ENCODE measurements at places on chromosomes 7 and 10.

GRCh38 chr10:80612261-80612660, 74.6 kb downstream of the SH2D4B start:
- DNase-seq: no peak

- peak; percentile 50 for DNase-seq
Measured at GRCh38 chr7:6106140-6106904, 75.1 kb downstream of the ANKRD61 start.

DNA sequence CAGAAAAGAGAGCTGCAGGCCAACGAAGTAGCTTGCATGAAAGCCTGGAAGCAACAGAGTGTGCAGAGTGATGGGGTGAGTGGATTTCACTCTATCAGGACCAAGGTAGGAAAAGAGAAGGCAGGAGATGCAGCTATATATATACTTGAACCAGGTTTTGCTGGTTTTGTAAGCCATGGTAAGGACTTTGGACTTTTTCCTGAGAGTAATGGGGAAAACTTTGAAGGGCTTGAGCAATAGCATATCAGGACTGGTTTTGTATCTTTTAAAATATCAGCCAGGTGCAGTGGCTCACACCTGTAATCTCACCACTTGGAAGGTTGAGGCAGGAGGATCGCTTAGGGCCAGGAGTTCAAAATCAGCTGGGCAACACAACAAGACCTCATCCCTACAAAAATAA, 120.6 kb upstream of the NRP1 start:
- DNase-seq: no peak

DNA sequence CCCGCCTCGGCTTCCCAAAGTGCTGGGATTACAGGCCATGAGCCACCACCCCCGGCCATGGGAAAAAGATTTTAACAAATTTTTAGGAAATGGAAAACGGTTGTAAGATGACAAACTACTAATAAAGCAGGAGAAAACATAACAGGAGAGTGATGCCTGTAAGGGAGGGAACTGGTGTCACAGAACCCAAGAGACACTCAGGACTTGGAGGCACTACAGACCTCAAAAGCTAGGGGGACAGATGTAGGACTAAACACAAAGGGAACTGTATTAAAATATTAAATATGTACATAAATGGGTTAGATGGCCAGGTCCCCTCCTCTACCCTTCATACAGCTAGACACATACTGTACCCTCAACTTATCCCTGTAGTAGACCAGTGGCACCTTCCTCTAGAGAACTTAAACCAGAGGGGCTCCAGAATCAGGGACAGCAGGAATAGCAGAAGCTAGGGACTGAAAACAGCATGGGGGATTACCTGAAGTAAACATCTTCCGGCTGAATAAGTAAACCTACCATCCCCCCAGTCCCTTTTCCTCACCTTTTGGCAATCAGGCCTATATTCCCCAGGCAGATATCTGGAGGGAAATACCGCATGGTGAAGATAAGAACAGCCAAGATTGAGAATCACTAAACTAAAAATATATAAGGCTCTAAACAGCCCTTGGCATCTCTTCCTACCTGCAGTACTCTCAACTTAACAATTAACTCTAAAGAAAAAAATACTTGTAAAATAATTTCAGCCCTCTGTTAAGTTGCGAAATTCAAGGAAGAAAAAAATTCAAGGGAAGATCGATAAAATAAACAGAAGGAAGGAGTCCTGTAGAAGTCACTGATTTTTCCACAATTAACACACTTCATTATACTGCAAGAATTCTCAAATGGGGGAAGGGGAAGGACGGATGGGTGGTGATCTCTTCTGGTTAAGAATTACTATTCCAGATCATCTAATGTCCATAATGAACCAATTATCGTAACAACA, 15.5 kb downstream of the TM9SF3 start:
- no peak for DNase-seq

- DNase-seq: no peak
Measured at GRCh38 chr7:28687537-28687936, 270.6 kb downstream of the TRIL start.

DNA sequence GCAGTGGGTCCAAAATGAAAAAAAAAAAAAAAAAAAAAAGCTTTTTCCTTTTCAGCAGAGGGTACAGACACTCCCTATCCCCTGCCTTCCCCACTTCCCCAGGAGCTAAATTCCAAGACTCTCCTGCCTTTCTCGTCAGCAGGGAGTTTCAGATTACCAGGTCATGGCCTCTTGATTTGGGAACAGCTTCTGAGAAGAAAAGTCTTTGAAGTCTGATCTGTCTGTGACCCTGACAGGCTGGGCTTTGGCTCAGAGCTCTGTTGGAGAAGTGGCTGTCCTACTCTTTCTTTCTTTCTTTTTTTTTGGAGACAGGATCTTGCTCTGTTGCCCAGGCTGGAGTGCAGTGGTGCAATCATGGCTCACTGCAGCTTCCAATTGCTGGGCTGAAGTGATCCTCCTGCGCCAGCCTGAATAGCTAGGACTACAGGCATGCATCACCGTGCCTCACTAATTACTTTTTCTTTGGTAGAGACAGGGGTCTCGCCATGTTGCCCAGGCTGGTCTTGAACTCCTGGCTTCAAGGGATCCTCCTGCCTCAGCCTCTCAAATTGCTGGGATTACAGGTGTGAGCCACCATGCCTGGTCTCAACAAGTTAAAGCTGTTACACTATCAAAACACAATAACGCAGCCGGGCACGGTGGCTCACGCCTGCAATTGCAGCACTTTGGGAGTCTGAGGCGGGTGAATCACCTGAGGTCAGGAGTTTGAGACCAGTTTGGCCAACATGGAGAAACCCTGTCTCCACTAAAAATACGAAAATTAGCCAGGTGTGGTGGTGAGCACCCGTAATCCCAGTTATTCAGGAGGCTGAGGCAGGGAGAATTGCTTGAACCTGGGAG, 59.9 kb downstream of the COL26A1 start:
- no peak for DNase-seq

DNA sequence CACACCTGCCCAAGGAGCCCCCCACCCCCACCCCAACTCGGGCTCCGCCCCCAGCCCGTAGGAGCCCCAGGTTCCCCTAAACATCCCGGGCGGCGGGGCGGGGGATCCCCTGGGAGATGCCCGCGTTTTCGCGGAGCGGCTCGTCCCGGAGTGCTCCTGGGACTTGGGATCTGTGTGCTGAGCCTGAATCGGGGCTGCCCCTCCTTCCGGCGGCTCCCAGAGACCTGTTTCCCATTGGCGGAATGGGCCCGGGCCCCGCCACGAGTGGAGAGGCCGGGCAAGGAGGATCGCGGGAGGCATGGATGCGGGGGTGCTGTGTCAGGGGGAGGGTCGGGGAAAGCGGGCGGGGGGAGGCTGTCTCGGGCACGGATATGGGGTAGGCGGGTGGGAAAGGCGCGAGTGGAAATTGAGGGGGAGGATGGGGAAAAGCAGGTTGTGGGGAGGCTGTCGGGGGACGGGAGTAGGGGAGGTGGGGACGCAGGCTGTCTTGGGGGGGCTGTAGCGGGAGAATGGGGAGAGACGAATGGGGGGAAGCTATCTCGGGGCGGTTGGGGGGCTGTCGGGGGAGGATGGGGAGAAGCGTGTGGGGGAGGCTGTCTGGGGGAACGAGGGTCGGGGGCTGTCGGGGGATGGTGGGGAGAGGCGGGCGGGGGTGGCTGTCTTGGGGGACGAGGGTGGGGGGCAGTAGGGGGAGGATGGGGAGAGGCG, 572 bp upstream of the BHLHA15 start:
- no peak for DNase-seq

DNA sequence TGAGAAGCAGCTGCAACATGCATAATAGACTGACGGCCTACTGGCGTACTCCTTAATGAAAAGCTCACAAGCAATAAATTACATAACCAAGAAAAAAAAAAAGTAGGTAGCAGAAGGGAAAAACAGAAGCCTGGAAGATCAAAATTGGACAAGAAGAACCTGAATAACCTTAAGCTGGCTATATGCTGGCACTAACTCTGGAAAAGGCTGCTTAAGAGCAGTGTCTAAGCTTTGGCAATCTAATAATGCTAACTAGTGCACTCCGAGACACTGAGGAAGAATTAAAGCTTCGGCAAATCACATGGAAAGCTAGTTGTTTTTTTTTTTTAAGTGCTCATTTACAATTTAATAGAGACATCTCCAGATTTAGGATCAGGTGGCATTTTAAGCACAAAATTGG, 441.9 kb downstream of the PARD3 start:
- DNase-seq: no peak

- no peak for DNase-seq
Measured at GRCh38 chr7:26233902-26234511, 32.5 kb downstream of the CBX3 start.

DNA sequence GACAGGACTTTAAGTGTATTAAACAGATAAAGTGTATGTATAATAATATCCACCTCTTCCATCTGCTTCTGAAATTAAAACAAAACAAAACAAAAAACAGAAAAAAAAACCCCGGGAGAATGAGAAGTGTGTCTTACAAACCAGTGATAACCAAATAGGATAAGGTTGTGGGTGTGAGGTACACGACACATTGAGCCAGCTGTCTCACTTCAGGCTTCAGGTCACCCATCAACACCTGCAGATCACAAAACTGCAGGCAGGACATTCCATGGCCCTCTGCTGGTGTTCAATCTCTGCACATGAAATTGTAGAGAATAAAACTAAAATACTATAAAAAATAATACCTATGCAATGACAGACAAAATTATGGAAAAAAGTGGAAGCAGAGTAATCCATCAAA, 339.9 kb downstream of the SFMBT2 start:
- DNase-seq: peak; percentile 25

- no peak for DNase-seq
Measured at GRCh38 chr7:29140873-29141468, 5.4 kb downstream of the CPVL start.

GRCh38 chr7:104185346-104185745, 22.5 kb downstream of the ORC5 start:
- no peak for DNase-seq

GRCh38 chr7:70094831-70095230, 496.6 kb downstream of the AUTS2 start:
- no peak for DNase-seq

DNA sequence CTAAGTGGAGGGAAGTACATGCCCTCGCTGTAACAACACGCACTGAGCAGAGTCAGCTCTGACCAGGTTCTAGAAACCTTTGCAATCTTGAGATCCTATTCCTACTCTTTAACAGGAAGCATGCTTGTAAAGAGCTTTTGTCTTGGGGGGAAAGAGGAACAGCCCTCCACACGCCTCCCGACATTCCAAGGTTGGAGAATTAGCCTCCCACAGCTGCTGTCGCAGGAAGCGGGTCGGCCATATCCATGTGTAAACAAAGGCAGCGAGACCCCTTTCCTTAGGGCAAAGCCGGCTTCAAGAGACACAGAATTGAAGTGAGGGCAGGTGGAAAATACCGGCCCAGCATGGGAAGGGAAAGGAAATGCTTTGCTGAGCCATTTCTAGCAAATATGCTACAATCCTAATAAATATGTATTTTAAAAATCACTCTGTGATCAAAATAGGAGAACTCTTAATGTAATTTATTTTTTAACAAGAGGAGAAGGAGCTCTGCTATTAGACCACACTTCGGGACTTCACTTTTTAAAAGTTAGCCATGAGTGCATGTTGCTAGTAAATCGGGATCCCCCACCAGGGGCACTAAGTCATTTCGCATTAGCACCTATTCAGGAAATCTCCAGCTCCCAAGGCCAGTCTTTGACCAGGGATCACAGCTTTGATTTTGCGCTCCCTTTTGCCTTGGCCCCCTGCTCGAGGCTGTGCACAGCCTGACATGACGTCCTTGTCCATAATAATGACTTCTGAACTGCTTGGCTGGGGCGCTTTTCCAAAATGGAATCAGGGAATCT, 55.9 kb downstream of the FAM204A start:
- no peak for DNase-seq

GRCh38 chr10:101067356-101068083, 5.7 kb downstream of the KAZALD1 start:
- peak; percentile 89 for DNase-seq
